ENCODE measurements at places on chromosomes 2 and 18. TPM values are rescaled to one million over a fixed set of nuclear protein-coding genes. Genes with fewer than 3 reads are reported as not detected.

- DNase-seq, result peak; percentile 72
Measured at GRCh38 chr2:41966431-41966893, 81.4 kb upstream of the PKDCC start.

- DNase-seq, result no peak
Measured at GRCh38 chr2:100964222-100964621, 37.9 kb upstream of the RPL31 start.

- no peak for DNase-seq
Measured at GRCh38 chr18:77648411-77648810, 398.8 kb downstream of the GALR1 start.

DNA sequence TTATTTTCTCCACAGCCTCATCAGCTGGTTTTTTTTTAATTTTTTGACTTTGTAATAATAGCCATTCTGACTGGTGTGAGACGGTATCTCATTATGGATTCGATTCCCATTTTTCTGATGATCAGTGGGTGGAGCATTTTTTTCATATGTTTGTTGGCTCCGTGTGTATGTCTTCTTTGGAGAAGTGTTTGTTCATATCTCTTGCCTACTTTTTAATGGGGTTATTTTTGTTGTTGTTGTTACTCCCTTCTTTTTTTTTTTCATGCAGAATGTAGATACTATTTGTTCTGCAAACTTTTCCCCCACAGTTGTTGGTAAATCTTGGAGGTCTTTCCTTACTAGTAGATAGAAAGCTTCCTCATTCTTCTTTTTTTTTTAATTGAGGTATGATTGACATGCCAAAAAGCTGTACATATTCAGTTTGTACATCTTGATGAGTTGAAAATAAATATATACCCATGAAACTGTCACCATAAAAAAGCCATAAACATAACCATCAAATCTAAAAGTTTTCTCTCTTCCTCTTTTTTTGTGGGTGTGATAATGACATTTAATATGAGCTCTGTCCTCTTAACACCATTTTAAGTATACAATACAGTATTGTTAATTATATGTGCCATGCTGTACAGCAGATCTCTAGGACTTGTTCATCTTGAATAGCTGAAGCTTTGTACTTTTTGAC, 21.8 kb upstream of the NT5DC4 start:
- no peak for DNase-seq

DNA sequence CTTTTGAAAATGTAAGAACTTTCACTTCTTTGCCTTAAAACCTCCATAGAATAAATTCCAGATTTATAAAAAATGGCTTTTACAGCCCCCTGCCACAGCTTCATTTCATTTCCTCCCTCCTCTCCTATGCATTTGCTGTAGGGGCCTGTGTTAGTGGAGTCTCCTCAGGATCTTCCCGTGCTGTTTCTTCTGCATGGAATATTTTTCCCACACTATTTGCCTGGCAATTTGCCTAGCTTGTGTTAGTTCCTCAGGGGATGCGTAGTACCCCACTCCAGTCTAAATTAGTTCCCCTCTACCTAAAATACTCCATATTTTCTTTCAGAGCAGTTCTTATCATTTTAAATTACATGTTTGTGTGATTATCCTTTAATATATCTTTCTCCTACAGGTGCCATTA, 262.2 kb downstream of the PLCL1 start:
- no peak for DNase-seq

DNA sequence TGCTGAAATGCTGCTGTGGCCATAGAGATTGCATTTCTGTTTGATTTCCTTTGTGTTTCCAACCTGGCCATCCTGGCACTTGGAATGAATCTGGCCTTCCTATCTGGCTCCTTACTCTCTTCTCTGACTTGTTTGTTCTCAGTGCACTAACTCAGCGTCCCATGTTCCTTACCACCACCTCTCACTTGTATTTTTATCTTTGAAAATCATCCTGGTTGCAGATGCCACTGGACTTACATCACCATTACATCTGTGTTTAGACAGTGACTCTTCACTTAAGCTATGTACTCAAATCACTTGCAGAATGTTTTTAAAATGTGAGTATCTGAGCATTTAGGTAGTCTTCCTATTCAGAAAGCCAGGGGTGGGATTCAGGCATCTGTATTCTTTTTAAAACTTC, 239.5 kb downstream of the WDR7 start:
- DNase-seq, result peak; percentile 10

DNA sequence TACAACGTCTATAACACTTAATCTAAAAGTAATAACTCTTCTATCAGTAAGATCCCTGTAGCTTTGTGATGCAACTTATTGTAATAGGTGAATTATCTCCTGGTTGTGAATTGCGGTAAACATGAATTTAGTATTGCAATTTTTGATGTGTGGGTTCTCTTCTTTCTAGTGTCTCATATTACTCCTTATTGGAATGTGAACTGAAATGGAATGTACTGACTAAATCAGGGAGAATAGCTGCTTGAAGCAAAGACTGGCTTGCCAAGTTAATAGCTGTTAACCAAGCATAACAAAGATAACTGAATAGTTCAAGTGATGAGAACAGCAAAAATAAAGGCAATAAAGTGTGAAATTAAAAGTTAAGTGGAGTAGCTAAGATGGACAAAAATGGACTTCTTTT, 60.5 kb upstream of the TFPI start:
- no peak for DNase-seq

DNA sequence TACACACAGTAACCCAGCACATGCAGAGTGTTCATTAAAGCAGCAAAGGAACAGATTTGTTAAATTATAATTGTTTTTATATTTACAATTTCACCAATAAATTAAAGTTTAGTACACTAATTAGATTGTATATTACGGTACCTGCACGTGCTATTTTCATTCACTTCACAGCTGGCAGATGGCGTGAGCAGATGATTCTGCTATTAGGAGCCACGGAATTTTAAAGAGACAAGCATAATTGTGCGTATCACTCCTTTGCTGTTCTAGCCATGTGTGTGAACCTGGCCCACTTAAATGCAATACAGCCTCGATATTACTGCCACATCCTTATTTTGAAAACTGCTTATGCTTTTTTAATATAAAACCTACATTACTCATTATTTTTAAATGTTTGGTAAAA, 332.8 kb upstream of the SOX11 start:
- no peak for DNase-seq

GRCh38 chr2:8541223-8541622, 140.6 kb upstream of the ID2 start:
- DNase-seq, result no peak

- DNase-seq, result no peak
Measured at GRCh38 chr18:22284581-22285360, 115.4 kb downstream of the GATA6 start.

DNA sequence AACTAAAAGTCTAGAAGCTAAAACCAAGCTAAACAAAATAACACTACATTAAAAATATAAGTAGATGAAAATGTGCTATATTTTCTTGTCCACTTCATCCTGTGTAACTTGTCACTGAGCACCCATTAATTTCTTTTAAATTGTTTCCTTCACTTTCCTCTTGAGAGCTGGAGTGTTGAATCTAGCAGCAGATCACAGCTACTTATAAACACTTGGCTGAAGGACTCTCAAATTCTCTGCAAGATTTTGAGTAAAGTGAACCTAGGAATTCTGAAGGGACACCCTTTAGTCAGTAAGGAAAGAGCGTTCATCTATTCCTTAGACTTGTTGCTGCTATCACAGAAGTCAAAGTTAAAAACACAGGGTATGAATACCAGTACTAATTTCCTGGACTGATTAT, 1163.9 kb downstream of the DPP10 start:
- DNase-seq, result no peak

- DNase-seq, result peak; percentile 64
Measured at GRCh38 chr18:3297025-3297984, 35.4 kb downstream of the MYL12B start.

DNA sequence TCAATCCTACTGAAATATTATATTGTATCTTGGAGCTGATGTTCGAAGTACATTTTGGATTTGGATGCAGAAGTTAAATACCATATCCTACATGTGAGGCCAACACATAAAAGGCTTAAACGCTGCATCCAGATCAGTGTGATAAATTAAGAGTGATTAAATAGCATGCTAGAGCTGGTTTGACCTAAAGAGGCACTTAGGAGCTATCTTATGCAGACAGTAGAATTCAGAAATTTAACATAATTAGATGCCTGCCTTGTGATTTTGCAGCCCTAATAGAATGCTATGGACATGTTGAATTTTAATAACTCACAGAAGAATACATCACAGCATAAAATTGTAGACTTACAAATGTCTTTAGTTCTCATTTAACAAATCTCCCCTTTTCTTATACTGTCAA, 501.2 kb upstream of the LINC00305 start:
- DNase-seq, result no peak

TMEM198 gene
- 0.87 TPM for total RNA-seq

ERBB4 gene
- total RNA-seq, result 5.7 TPM

GBX2 gene
- total RNA-seq, result not detected

FSIP2 gene
- 0.10 TPM for total RNA-seq

FTCDNL1 gene
- total RNA-seq, result 19.7 TPM

KIF1A gene
- total RNA-seq, result 0.09 TPM

NEU2 gene
- total RNA-seq, result not detected

TRABD2A gene
- total RNA-seq, result 0.68 TPM

MXD1 gene
- 7.4 TPM for total RNA-seq

ELOA2 gene
- total RNA-seq, result 0.80 TPM

TPGS2 gene
- total RNA-seq, result 20.7 TPM

All from gastrocnemius medialis (tissue), 4 donors.